NCI-H1105 treated with DMSO at 0.1 percent for 48 hours (cell line): ENCODE measurements at places on chromosomes 11 and 22.
A peak's percentile ranks its signal among the peaks of the same experiment; 100 is the strongest.

GRCh38 chr11:120124355-120124754 lies 13.6 kb downstream of the TRIM29 start:
- DNase-seq = no peak

DNA sequence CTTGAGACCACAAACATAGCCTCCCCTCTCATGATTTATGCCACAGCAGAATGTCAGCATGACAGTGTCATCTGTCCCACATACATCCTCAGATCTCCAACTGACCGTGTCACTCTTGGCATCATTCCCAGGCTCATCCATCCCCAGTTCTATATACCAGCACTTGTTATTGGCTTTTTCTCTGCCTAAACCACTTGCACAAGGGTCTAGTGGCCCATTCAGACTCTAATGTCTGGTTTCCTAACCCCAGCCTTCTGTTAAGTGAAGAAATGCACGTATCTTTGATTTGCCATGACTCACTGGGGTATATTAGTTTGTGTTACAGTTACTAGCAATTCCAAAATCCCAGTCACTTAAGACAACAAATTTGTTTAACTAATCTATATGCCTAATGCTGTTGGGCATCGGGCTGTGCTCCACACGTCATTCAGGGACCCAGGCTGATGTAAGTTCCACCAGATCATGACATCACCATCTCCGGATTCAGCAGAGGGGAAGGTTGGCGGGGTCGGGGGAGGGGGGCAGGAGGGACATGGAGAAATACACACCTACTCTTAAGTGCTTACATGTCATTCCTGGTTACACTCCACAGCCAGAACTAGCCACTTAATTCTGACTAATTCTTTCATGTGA lies 517.4 kb downstream of the BUD13 start:
- peak; percentile 41 for DNase-seq

DNA sequence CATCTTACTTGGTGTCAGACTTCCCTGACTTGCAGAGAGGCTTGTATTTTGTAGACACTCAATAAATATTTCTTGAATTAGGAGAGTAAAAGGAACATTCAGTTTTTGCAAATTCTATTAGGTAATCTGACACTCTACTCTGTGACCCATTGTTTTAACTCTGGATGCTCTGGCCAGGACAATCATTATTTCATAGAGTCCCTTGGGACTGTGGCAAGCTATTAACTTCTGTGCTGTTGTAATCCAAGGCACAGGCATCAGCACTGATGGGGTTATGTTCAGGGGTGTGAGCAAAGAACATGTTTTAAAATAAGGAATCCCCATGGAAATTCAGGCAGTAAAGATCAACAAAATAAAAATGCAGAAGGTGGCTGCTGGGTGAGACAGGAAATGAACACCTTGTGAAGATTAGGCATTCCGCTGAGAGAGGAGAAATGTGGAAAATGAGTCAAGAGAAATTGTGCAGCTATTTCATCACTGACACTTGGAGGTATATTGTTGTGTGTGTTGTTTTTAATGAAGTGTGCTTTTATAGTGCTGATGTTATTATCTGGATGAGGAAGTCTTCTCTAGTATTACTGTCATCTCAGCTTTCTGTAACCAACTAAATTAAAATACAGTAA lies 175.2 kb downstream of the WNT11 start:
- DNase-seq = no peak

GRCh38 chr22:43262990-43263644 lies 76.2 kb upstream of the TTLL12 start:
- no peak for DNase-seq

DNA sequence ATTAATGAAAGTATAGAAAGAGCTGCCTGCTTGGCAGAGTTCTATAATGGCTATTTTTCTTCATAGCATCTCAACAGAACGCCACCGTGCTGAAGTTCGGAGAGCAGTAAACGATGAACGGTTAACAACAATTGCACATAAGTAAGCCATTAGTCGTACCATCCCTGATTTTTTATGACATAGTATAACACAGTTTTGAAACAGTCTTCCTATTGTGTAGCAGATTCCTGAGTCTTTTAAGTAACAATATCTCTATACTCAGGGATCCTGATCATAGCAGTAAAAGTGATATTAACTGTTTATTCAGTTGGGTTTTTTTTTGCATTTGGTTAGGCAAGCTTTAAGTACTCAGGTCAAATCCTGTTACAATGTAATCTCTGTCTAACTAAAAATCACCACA lies 8.4 kb downstream of the EMSY start:
- no peak for DNase-seq

DNA sequence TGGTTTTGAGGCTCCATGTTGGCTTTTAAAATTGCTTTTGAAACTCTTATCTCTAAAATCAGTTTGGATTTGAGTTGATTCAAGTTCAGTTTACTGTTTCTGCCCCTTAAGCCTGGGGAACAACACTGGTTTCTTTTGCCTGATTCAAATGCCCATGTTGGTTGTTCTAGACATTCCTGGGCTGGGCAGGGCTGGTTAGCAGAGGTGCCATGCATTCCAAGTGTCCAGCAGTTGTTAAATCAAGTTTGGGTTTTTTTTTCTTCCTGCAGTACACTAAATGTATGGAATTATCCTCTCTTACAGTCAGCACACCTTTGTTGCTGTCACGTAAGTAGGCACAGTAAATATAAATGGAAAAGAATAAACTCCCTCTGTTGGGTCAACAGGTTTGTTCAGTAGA lies 67.2 kb upstream of the MTMR2 start:
- no peak for DNase-seq

DNA sequence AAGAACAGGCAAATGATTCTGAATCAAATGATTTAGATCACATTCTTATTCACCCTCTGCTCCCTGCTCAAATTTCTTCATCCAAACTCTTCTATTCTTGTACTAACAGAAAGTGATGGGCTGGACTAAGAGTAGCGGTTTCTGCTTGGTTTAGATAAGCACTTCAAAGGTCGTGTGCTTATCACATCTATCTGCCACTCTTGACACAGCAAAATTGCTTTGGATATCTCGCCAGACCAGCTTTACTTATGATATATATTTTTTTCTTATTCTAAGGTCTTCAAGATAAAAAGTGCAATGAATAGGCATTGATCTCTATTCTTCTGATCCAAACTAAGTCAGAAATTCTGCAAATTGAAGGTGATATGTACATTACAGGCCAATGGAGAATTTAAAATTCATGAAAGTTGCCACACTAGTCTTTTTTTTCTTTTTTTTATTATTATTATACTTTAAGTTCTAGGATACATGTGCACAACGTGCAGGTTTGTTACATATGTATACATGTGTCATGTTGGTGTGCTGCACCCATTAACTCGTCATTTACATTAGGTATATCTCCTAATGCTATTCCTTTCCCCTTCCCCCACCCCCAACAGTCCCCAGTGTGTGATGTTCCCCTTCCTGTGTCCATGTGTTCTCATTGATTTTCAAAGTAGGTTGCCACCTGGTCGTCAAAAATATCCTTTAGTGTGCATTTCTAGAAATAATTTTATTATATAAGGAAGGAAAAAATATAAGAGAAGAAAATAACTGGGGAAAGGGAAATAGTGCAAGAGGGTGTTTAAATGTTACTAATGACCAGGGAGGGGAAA lies 1941.0 kb upstream of the RAG2 start:
- no peak for DNase-seq

DNA sequence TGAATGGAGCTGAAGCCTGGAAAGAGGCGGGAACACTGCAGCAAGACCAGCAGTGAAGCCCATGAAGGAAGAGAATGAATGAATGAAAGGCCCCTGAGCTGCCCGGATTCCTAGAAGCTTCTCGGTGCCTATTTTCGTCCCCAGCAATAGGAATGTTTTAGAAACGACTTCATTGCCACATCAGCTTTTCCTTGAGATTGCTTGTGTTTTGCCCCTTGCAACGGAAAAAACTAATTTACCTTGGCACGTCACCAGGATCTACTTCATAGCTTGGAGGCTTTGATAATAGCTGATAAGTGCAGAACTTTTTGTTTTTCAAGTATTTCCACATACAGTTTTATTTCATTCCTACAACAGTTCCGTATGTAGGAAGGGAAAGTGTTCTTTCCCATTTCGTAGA lies 248.9 kb upstream of the NARS2 start:
- no peak for DNase-seq

DNA sequence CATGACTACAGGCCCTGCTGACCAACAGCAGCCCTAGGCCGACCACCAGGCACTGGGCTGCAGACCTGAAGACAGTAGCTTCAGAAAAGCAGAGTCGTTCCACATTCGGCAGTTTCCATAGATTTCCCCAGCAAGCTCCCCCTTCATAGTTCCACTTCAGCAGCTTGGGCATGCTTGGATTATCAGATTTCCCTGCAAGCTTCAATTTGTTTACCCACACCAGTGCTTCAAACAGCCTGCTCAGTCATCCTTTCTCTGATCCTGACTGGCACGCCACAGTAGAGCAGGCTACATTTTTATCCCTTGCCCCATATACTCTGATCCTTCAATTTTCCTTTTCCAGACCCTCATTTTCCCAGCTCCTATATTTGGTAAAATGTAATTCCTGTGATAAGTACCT lies 51.1 kb upstream of the CFAP300 start:
- no peak for DNase-seq

GRCh38 chr22:22799561-22799960 lies 88.1 kb upstream of the IGLL5 start:
- DNase-seq = no peak

- DNase-seq = no peak
These were observed 120.7 kb downstream of the MPPED1 start for GRCh38 chr22:43532301-43533155.

DNA sequence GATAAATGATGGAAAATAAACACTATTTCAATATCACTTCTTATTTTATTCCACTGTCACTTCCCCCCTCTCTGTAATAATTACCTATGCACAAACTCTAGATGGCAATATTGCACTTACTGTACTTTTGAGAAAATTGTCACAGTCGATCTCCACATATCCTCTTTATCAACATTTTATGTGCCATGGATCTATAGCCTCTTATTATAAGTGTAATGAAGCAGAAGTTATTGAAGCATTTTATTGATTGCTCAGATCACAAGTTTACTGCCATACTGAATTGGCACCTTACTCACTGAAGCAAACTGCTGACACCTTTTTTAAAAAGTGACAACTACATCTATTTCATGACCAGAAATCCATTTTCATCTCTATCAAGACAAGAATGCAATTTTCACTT lies 133.4 kb downstream of the DCDC1 start:
- DNase-seq = peak; percentile 65

GRCh38 chr11:76314741-76315090 lies 66.2 kb downstream of the THAP12 start:
- DNase-seq = no peak

GRCh38 chr22:29193021-29193420 lies 12.7 kb upstream of the EMID1 start:
- no peak for DNase-seq

- peak; percentile 7 for DNase-seq
These were observed 312.4 kb downstream of the BUD13 start for GRCh38 chr11:116460156-116460920.

GRCh38 chr11:43834286-43834685 lies 46.3 kb upstream of the ALKBH3 start:
- no peak for DNase-seq

- no peak for DNase-seq
These were observed 1028.4 kb downstream of the FAM181B start for GRCh38 chr11:81705283-81705682.

- no peak for DNase-seq
These were observed 69.4 kb downstream of the FLI1 start for GRCh38 chr11:128763224-128763623.

DNA sequence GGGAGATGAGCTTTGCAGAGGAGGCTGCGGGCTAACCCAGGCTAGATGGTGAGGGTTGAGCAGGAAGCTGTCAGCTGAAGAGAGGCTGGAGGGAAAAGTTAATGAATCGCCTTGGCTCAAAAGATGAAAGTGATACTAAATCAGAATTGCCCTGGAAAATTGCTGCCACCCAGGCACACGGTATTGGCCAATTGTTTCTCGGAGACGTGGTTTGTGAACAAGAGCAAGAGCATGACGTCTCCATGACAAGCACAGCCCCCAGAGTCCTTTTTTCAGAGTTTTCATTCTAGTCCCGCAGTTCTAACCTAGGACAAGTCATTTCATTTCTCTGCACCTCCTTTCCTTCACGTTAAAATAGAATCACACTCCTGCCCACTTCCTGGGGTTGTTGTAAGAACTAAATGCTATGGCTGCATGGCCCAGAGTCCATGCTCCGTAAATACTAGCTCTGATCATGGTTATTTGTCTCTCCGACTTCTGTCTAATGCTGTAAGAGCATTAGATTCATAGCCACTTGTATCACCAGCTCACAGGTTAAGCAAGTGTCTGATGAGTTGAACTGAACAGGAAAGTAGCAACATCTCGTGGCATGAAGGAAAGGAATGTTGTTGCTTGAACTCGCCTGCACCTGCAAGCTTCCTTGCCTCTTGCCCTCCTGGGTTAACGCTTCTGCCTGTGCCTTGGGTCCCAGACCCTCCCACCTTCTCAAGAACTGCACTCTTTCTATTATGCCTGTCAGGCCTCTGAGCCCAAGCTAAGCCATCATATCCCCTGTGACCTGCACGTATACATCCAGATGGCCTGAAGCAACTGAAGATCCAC lies 33.8 kb upstream of the NUP50 start:
- no peak for DNase-seq

- DNase-seq = peak; percentile 57
These were observed 55.0 kb upstream of the DEPDC7 start for GRCh38 chr11:32960553-32961164.

DNA sequence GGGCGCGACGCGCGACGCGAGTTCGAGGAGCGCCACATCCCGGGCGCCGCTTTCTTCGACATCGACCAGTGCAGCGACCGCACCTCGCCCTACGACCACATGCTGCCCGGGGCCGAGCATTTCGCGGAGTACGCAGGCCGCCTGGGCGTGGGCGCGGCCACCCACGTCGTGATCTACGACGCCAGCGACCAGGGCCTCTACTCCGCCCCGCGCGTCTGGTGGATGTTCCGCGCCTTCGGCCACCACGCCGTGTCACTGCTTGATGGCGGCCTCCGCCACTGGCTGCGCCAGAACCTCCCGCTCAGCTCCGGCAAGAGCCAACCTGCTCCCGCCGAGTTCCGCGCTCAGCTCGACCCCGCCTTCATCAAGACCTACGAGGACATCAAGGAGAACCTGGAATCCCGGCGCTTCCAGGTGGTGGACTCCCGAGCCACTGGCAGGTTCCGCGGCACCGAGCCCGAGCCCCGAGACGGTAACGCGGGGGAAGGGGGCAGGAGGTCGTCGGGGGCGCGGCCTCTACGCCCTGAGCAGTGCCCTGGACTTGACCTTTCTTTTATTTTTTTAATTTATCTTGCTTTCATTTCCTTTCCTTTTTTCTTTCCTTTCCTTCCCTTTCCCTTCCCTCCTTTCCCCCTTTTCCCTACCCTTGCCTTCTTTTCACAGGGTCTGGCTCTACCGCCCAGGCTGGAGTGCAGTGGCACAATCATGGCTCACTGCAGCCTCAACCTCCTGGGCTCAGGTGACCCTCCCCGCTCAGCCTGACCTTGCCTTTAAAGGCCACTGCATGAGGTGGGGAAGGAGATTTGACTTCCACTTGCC lies 5.0 kb downstream of the MPST start:
- no peak for DNase-seq
